ENCODE measurements at places on chromosomes 6 and 20. TPM values are rescaled to one million over a fixed set of nuclear protein-coding genes. Genes with fewer than 3 reads are reported as not detected.
A peak's percentile ranks its signal among the peaks of the same experiment; 100 is the strongest.

DNA sequence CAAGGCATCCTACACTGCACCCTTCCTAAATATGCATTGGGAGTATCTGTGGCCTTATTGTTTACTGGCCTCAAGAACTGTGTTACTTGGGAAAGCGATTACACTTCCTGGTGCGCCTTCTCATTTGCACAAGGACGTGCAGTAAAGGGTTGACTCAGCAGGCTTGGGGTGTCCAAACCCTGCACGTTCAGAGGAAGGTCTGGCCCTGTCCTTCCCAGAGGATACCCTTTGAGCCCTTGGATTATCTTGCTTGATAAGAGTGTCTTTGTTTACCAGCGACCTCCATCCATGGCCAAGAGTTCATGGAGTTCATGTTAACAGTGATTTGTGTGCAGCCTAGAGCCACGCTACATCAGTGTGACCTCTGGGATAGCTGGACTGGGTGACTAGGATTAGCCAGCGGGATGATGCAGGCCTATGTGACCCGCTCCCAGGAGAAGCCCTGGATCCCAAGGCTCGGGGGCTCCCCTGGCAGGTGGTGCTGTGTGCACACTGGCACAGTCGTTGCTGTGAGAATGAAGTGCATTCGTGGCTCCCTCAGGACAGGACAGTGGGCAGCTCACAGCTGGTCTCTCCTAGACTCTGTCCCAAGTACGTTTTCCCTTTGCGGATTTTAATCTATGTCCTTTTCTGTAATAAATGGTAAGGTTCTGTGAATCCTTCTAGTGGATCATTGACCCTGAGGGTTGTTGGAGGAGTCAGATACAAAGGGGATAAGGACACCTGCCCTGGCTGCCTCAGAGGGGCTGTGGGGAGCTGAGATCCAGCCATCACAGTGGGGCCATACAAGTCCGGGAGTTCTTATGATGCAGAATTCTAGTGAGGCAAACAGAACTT lies 73.5 kb downstream of the TTLL2 start:
- no peak overlapping the region for H3K4me3 ChIP-seq
- H3K4me1 ChIP-seq = peaks cover 23% of the 10 kb centered on the region
- H3K27me3 ChIP-seq = no peaks in the 10 kb centered on the region
- DNase-seq = peak; percentile 67
- H3K27ac ChIP-seq = peak overlapping the region; percentile 86
- H3K36me3 ChIP-seq = no peaks in the 10 kb centered on the region

DNA sequence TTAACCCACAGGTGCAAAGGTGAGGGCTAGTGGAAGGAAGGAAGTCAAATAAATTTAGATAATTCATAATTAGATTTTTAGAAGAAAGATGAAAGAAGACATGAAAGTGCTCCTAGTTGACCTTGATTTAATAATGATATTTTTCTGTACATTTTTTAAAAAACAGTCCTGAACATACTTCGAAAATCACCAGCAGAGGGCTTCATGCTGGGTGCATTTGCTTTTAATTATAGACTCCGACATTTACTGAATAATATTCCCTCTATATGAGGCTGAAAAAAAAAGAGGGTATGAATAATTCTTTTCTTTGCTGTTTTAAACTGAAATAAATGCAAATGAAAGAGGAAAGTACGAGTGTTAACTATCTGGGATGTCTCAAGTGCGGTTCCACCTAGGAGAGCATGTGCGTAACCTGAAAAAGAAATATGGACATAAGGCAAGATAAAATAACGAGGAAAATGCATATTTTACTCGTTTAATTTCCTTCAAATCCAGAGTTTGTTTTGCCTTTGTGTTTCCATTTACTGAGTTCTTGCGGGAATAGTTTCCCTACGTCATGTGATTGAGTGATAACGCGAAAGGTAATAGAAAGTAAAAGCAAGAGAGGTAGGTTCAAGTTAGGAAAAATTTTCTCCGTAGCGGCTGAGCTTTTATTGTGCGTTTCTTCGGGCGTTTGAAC lies 3.1 kb upstream of the TFAP2B start:
- peak; percentile 19 for DNase-seq
- H3K27ac ChIP-seq = no peak overlapping the region
- H3K4me1 ChIP-seq = no peaks in the 10 kb centered on the region
- H3K36me3 ChIP-seq = no peaks in the 10 kb centered on the region

- no peaks in the 10 kb centered on the region for H3K36me3 ChIP-seq
- peak within 1 kb of the TSS; percentile 38 for H3K4me3 ChIP-seq
- H3K27ac ChIP-seq = no peak within 1 kb of the TSS
- DNase-seq = no peak
- no peaks in the 10 kb centered on the region for H3K27me3 ChIP-seq
- peaks cover 5% of the 10 kb centered on the region for H3K4me1 ChIP-seq
Observed at GRCh38 chr6:31157513-31158139, at the start of gene CCHCR1. CCHCR1 (minus strand) TSS chr6:31157802; CDS start chr6:31157600, 202 bp downstream.

DNA sequence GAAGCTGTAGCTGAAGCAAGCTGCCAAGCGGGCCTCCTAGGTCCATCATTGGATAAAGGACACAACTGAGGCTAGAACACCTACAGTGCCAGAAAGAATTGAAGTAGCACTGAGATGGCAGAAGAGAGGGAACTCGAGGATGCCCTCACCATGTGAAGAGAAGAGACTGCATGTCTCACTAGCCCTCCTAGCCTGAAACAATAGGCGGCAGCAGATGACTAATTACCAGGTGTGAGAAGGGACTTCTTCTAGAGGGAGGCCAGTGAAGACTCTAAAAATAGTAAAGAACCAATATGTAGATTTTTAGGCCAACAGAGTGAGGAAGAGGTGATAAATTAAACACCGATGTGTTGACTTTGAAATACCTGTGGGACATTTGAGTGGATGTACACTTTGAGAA lies 50.3 kb downstream of the LGSN start:
- H3K4me1 ChIP-seq = no peaks in the 10 kb centered on the region
- no peaks in the 10 kb centered on the region for H3K36me3 ChIP-seq
- no peak overlapping the region for H3K27ac ChIP-seq
- DNase-seq = no peak

DNA sequence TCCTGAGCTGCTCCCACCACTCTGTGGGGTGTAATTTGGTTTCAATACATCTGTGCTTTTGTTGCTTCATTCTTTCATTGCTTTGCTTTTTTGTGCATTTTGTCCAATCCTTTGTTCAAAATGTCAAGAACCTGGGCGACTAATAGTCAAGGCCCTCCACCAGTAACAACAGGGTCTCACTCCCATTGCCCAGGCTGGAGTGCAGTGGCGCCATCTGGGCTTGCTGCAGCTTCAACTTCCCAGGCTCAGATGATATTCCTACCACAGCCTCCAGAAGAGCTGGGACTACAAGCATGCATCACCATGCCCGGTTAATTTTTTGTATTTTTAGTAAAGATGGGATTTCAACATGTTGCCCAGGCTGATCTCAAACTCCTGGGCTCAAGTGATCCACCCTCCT lies 169.2 kb downstream of the EYA2 start:
- H3K27ac ChIP-seq = no peak overlapping the region
- H3K27me3 ChIP-seq = no peaks in the 10 kb centered on the region
- H3K4me1 ChIP-seq = no peaks in the 10 kb centered on the region
- no peaks in the 10 kb centered on the region for H3K36me3 ChIP-seq
- H3K4me3 ChIP-seq = no peak overlapping the region
- DNase-seq = no peak

DNA sequence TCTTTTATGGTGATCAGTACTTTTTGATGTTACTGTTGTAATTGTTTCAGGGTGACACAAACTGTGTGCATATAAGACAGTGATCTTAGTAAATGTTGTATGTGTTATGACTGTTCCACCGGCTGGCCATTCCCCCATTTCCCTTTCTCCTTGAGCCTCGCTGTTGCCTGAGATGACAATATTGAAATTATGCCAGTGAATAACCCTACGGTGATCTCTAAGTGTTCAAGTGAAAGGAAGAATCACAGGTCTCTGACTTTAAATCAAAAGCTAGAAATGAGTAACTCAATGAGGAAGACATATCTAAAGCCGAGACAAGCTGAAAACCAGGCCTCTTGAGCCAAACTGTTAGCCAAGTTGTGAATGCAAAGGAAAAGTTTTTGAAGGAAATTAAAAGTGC lies 32.3 kb downstream of the TULP4 start:
- no peaks in the 10 kb centered on the region for H3K4me1 ChIP-seq
- H3K27ac ChIP-seq = no peak overlapping the region
- no peak for DNase-seq
- no peaks in the 10 kb centered on the region for H3K27me3 ChIP-seq

DNA sequence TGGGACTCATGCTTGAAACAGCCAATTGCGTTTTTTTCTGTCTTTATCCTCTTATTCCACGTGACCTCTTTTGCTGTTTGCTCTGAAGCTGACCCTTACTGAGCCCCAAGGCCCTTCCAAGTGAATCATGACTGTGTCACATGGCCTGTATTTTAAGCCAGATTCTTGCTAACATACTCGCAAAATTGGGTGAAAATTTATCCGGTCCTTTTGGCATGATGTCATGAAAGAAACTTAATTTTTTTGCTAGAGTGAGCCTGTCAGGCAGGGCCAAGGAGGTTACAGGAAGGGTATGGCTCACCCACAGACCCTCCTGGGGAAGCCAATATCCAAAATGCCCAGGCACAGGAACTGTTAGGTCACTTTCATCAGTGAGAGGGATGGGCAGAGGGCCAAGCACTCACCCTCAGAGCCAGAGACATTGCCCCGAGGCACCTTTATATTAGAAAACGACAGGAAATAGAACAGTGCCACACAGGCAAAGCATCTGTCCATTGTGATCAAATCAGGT lies 296.7 kb downstream of the CDH26 start:
- no peak overlapping the region for H3K27ac ChIP-seq
- H3K4me1 ChIP-seq = no peaks in the 10 kb centered on the region
- H3K36me3 ChIP-seq = no peaks in the 10 kb centered on the region

GRCh38 chr6:14280006-14280510 lies 162.5 kb downstream of the CD83 start:
- H3K4me3 ChIP-seq = no peak overlapping the region
- DNase-seq = no peak
- H3K27ac ChIP-seq = no peak overlapping the region
- H3K27me3 ChIP-seq = no peaks in the 10 kb centered on the region

DNA sequence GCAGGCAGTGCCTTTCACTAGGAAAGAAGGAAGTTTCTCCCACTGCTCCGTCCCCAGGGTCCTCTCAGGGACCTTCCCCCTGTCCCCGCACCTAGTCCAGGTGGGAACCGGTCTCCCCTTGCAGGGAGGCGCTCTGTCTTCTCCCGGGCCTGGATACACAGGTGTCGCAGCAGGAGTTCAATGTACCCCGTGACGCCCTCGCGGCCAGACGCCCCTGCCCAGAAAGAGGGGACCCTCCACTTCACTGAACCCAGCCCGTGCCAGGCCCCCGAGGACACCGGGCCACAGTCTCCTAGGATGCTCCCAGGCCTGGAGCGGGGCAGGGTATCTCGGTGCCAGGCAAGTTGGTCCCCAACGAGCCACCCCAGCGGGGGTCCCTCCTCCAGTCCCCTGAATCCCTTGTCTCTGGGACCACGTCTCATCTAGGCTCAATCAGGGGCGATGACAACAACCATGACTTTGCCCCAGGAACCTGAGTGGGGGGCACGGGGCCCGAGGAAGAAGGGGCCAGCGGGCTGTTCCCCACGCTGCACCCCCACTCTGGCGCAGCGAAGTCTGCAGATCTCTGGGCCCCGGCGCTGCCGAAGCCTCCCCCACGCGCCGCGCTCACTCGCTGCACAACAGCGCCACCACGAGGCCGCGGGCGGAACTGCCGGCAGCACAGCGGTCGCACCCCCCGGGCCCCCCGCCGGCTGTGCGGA lies 103.0 kb downstream of the EDN3 start:
- H3K27me3 ChIP-seq = peaks cover 58% of the 10 kb centered on the region
- DNase-seq = peak; percentile 79
- no peak overlapping the region for H3K27ac ChIP-seq
- no peaks in the 10 kb centered on the region for H3K36me3 ChIP-seq

GRCh38 chr6:15768999-15769398 lies 106.2 kb upstream of the DTNBP1 start:
- no peak overlapping the region for H3K4me3 ChIP-seq
- H3K4me1 ChIP-seq = peaks cover 11% of the 10 kb centered on the region

LY6G6F gene
- total RNA-seq = not detected

DEF6 gene
- total RNA-seq = 3.7 TPM

GMPR gene
- total RNA-seq = 6.1 TPM

ZC2HC1B gene
- not detected for total RNA-seq

Measured in hepatocyte (in vitro differentiated cells).